ENCODE measurements at places on chromosomes 2 and 18. TPM values are rescaled to one million over a fixed set of nuclear protein-coding genes. Genes with fewer than 3 reads are reported as not detected.

Gene SDC1
- total RNA-seq: 0.32 TPM

GRCh38 chr2:27291865-27292264 is 9.6 kb downstream of the TRIM54 start:
- DNase-seq: no peak

- no peak for DNase-seq
Measured at GRCh38 chr2:120787111-120787821, 51.6 kb downstream of the GLI2 start.

GRCh38 chr2:72716601-72717000 is 109.2 kb downstream of the EXOC6B start:
- no peak for DNase-seq

Gene GLI2
- total RNA-seq: 1.8 TPM

Gene HDAC4
- 34.4 TPM for total RNA-seq

GRCh38 chr2:38515155-38516074 is 87.3 kb downstream of the HNRNPLL start:
- no peak for DNase-seq

Measured in cardiac septum (tissue), 1 donor.